ENCODE measurements at places on chromosomes 6 and 20. TPM values are rescaled to one million over a fixed set of nuclear protein-coding genes. Genes with fewer than 3 reads are reported as not detected.

GRCh38 chr6:106053484-106054205, 32.5 kb upstream of the PRDM1 start:
- no peak for DNase-seq

DNA sequence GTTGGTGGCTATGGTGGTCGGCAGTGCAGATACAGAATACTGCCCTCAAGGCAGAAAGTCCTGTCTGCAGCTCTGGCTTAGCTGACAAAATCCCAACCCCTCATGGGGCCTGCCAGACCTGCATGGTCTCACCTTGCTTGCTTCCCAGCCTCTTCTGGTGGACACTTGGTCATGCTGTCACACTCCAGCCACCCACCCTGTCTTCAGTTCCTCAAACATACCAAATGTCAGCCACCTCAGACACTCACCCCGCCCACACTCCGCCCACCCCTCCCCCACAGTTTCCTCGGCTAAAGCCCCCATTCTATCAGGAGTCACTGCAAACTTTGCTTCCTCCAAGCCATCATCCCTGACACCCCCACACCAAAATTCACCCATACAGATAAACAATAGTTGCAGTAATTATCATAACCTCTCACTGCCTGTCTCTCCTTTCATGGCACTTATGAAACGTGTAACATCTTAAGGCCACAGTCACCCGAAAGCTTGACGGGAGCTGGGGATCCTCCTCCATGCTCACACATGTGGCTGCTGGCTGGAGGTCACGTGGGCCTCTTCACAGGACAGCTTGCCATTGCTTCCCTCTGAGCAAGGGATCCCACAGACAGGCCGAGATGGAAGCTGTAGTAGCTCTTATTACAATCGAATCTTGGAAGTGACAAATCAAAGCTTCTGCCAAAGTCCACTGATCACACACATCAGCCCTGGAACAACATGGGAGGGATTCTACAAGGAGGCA, 202.2 kb downstream of the PTPRT start:
- DNase-seq, result no peak

- DNase-seq, result no peak
Measured at GRCh38 chr6:54248994-54249393, 59.2 kb upstream of the TINAG start.

GRCh38 chr20:20759132-20759531, 46.7 kb upstream of the RALGAPA2 start:
- no peak for DNase-seq

The PAX1 gene
- total RNA-seq, result not detected

GRCh38 chr6:101451981-101452380, 58.5 kb downstream of the GRIK2 start:
- no peak for DNase-seq

DNA sequence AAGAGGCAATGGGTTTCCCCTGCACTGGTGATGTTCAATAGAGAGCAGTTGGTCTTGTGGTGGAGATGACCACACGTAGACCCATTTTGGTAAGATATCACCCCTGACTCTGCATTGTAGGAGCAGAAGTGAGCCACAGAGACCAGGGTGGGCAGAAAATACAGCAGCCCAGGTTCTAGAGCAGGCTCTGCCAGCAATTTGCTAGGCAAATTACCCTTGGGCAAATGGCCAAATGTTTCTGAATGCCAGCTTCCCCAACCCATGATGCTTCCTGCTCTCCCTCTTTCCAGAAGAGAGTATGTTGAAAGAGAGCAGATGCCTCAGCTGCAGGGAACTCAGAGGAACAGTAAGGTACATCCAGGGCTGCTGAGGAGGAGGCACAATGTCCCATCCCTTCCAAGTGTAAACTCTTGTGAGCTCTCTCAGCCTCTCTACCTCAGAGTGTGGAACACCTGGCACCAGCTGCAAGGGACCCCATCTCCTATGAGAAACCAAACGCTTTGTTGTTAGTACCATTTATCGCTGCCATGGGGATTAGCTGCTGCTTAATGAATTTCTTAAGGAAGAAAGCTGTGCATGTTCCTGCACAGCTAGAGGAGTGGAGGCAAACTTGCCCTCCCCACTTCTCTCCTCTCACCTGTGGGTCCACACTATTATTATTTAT, 317.5 kb upstream of the MOCS1 start:
- DNase-seq, result no peak

The GPR6 gene
- total RNA-seq, result not detected

DNA sequence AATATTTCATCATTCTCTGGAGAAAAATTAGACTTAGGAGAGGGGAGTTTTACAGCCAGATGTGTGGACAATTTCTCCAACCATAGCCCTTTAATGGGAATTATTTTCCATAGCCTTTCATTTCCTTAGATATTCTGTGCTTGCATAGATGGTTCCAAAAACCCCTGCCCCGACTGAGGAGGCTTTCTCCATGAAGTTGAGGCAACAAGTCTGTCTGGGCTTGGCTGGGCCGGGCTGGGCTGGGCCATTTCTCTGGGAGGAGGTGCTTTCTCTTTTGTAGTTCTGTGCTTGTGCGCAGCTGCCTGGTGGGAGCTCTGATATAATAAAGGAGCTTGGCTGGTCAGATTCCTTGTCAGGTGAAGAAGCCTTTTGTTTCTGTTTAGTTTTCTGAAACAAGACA, 71.4 kb downstream of the SOBP start:
- no peak for DNase-seq

The C4B gene
- 2.2 TPM for total RNA-seq

DNA sequence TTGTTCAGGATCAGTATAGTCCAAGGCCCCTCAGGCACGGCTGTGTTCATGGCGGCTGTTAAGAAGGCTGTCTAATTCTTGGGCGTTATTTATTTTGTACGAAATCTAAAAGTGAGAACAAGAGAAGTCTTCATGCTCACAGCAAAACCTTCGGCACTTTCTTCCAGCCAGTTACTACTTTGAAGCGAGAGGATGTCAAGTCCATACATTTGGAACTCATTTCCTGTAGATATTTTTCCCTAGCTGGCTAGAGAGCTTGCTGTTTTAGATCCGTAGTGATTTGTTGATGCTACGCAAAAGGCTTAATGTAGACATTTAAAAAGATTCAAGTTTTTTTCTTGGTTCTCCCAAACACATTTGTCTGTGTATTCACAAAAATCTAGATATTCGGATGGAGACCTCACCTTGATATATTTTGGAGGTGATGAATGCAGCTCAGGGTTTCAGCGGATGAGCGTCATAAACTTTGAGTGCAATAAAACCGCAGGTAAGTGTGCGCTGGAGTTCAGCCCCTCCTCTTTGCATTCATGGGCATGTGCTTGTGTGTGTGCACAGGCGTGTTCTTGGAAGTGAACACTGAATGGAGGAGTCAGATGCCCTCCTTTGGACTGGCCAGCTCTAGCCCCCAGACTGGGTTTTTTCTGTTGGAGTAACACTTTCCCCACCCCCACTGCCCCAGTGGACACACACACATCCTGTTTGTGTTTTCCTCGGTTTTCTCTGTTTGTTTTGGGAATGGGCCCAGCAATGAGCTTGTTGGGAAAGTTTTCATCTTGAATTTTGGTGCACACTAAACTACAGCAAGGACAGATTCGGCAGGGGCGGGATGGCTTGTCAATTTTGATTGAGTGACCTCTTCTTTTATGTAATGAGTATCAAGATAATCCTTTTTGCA, 65.4 kb downstream of the IGF2R start:
- no peak for DNase-seq

The NMBR gene
- total RNA-seq, result not detected

The MROH8 gene
- 8.2 TPM for total RNA-seq

The ULBP1 gene
- total RNA-seq, result not detected

GRCh38 chr6:46042355-46042999, 26.8 kb upstream of the CLIC5 start:
- DNase-seq, result peak; percentile 63

- peak; percentile 45 for DNase-seq
Measured at GRCh38 chr6:35876902-35877301, 44.0 kb downstream of the SRPK1 start.

The GNAS-AS1 gene
- total RNA-seq, result 0.90 TPM

GRCh38 chr6:132487762-132488161, 25.2 kb downstream of the STX7 start:
- no peak for DNase-seq

The ZSCAN31 gene
- total RNA-seq, result 2.3 TPM

The TTLL9 gene
- total RNA-seq, result not detected

DNA sequence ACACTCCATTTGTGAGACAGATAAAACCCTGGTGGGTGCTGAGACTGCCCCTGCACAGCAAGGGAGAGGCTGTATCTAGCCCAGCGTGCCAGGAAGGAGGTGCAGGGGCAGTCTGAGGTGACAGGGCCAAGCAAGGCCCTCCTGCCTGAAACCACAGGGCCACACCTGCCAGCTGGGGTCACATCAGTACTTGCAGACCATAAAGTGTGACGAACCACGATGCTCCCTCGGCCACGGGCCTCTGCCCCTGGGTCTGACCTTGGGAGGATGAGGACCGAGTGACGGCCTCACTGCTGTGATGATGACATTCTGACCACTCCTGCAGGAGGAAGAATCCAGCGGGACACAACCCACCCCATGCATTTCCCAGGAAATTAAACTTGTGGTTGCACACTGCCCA, 75.1 kb downstream of the NINL start:
- no peak for DNase-seq

DNA sequence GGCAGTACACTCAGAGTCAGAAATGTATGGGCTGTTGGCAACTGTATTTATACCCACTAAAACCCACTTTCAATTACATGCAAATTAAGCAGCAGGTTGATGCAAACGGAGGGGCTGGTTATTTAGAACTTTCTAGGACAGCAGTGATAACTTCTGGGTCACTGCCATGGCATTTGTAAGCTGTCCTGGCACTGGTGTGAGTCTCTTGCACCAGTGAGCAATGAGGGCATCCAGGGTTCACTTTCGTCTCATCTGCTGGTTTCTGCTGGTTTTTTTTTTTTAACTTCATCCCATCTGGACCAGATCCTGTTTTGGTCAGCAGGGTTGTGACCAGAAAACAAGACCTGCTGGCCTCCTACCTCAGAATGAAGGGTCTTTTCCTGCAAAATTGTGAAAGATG, 49.2 kb downstream of the CDH26 start:
- DNase-seq, result no peak

GRCh38 chr6:125974214-125974866, 12.0 kb upstream of the TRMT11 start:
- peak; percentile 70 for DNase-seq

DNA sequence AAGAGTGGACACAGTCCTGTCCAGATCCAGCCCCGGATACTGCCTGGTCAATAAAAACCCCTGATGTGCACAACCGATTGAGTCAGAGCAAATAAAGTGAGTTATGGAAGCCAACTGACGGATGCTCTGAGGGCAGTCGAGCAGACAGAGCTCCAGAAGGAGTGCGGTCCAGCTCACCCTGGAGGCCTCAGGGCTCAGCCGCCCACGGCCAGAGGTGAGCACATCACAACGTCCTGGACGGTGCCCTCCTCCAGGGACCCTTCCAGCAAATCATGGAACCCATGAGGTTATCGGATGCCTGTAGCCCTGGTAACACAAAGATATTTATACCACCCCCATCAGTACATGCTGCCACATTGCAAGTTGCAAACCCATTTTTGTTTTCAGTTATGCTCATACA, 44.0 kb upstream of the SMOC2 start:
- no peak for DNase-seq
